ENCODE measurements at places on chromosomes 7 and 10.

DNA sequence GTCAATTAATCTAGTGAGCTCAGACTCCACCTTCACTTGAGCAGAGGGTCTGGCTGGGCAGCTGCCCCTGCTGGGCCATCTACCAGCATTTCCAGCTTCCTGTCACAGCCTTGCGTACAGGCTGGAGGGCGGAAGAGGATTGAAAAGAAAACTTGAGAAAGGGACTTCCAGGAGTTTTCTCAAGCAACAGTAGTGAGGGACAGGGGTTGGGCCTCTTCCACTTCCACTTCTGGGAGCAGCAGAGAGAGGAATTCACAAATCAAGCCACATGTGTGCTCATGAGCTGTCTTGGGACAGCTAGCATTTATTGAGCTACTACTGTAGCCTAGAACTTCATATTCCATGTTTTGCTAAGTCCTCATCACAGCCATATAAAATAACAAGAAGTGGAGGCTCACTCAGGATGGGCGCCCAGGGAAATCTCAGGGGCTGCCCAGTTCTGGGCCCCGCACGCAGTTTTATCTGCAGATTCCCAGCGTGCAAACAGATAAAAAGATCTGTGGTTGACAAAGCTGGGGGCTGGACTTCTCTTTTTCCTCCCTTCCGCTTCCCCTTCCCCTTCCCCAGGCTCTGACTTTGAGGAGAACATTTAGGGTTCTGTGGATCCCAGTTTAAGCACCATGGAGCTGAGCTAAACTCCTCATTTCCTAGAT, 135.8 kb downstream of the RGS10 start:
- peak; percentile 81 for DNase-seq

GRCh38 chr7:106418094-106418493, 133.3 kb upstream of the NAMPT start:
- peak; percentile 81 for DNase-seq

- no peak for DNase-seq
These were observed 86.5 kb downstream of the FOXL3 start for GRCh38 chr7:376306-377079.

DNA sequence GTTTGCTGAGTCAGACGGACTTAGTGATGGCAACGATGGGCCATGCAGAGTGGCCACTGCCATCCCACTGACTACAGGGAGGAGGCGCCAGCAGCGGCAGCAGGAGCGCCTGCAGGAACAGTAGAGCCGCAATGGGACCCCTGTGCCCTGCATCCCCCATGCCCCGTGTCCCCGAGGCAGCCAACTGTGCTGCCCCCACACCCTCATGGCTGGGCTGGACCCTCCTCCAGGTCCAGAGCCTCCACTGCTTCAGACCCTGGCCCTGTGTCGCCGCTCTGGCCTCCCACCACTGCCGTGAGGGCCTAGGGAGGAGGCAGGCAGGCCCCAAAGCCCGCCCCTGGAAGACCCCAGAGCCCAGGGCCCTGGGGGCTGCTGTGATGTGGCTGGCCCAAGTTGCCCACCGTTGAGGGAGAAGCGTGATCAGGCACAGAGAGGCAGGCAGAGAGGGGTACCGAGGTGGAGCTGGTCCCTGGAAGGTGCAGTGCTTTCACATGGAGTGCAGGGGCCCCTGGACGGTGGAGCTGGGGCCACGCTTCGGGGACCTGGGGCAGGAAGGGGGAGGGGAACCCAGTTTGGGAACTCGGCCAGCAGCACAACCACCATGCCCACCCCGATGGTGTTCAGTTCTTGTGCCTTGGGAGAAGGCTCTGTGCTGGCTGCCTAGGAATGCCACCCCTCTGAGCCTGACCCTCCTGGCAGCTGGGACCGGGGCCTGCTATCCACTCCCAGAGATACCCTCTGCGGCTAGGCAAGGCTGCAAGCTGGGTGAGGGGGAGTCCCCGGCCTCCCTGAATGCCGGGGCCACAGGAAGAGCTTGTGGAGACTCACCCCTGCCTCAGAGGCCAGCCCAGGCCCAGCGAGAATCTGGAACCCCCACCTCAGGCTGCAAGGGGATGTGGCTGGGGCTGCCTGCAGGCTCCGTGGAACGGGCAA, 32.6 kb downstream of the DKK1 start:
- DNase-seq = no peak

- DNase-seq = peak; percentile 38
These were observed 64.9 kb upstream of the C1QL3 start for GRCh38 chr10:16586358-16587138.

- DNase-seq = no peak
These were observed 18.5 kb downstream of the ZC3HC1 start for GRCh38 chr7:130032698-130033097.

DNA sequence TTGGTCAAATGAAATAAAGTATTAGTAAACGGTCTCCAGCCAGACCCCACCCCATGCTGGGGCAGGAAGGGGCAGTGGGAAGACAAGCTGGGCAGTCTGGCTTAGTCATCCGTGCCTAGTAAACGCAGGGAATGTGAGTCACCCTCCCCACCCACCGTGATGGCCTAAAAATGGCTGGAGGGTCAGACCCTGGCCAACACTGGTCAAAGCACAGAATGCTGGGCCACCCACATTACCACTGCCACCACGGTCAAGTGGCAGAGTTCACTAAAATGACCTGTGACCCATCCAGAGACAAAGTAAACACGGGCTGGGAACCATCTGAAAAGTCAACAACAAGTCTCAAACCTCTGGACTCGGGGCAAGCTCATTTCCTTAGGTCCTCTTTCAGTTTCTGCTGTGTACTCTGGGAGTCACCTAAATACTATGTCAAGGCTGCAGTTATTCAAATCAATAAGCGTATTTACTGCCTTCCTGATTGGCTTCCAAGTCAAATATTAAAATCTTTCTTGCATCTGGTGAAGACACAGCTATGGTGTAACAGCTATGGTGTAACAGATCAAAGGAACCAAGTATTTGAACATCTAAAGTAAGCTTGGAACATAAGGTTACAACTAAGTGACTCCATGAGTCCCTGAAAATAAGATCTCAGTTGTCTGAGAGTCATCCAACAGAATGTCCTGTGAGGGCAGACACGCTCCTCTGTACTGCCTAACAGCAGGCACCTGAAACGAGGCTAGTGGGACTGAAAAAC, 3.0 kb downstream of the ZFAND2A start:
- peak; percentile 63 for DNase-seq

DNA sequence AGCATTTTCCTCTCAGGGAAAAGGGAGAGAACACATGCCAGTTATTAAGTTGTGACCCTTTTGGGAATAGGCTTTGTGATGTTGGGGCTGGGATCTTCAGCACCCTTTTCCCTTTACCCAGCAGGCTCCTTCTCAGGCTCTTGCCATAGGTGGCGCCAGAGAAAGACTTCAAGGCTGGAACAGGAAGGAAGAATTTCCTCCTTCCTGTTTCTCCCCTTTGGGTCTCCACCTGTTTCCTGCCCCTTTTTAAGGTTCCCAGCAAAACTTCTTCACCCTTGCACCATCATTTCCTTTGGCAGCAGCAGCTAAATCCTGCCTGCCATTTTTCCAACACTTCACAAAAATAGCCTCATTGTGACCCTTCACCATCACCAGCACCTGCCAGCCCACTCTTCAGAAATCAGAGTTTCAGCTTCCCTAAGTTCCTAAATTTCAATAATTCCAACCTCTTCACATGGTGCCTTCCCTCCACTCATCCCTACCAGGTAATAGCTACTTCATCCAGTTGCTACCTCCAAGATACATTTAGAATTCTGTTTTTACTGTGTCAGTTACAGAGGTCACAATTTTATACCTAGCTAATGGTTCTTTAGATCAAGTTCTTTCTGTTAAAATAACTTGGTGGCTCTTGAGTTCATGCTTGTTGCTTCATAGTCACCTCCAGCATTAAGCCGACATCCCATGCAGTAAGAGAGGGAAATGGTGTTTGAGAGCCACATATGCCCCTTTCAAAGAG, 22.4 kb upstream of the FOXK1 start:
- peak; percentile 37 for DNase-seq

GRCh38 chr10:72329290-72330068, 25.2 kb downstream of the DNAJB12 start:
- DNase-seq = no peak

DNA sequence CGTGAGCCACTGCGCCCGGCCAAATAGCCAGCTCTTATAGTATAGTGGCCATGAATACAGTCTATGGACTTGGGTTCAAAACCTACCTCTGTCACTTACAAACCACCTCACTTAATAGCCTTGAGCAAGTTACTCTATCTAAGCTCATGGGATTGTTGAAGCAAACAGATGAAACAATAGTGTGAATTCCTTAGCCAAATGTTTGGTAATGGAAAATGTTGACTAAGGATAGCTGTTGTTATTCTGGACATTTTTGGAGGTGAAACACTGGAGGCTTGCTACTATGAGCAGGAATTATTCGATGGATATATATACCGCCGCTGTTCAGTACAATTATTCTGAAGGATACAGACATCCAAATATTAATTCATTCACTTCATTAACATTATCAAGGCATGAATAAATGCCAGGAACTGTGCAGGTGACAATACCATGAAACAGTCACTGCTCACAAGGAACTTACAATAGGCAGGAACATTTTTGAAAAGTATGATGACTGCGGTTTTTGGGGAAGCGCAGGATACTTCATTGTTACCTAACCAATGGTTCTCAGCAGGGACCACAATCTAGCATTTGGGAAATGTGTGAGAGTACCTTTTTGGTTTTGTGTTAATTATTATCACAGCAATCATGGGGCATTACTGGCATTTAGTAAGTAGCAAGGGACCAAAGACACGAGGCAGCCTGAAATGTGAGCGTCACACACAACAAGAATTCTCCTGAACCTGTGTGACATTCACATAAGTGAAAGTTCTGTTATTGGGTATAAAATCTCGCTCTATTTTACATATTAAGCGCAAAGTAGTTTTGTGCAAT, 55.7 kb downstream of the CUBN start:
- DNase-seq = no peak

DNA sequence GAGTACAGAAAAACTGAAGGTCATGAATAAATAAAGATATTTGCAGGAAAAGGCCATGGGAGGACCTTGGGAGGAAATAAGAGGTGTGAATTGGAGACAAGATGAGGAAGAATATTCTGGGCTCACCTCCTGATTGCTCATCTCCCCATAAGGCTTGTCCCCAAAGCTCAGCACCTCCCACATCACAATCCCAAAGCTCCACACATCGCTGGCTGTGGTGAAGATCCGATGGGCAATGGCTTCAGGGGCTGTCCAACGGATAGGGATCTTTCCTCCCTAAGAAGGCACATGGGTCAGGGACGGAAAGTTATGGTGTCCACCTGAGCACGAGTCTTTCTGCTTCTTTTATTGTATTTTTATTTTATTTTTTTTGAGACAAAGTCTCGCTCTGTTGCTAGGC, 12.9 kb downstream of the ZYX start:
- no peak for DNase-seq

DNA sequence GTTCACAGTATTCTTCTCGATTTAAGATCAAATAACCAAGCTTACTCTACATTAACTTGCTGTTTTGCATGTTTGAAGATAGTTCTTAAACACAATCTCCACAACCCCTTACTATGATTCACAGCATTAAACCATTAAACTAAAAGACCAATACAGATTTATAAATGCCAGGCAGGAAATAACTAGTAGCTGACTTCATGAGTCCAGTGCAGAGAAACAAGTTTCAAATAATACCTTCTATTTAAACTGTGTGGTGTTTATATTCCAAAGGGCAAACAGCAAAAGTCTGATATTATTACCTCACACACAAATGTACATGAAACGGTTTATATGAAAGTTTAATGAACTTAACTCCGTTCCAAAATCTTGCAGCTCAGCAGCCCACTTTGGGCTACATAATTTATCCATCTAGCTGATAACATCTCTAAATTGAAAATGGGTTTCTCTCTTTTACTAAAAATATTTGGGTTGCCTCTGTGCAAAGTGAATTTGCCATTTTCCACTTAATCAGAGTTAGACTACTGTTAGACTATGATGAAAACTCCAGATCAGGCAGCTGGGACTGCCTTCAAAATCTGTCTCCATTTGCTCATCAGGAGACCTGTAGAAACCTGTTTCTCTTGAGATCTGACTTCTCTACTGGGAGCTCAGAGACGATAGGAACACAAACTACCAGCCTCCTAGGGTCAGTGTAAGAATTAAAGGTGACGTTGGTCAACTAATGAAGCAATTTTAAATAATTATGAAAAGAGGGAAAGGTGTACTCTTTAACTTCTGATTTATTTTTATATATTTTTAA, 287.3 kb downstream of the FZD1 start:
- no peak for DNase-seq

DNA sequence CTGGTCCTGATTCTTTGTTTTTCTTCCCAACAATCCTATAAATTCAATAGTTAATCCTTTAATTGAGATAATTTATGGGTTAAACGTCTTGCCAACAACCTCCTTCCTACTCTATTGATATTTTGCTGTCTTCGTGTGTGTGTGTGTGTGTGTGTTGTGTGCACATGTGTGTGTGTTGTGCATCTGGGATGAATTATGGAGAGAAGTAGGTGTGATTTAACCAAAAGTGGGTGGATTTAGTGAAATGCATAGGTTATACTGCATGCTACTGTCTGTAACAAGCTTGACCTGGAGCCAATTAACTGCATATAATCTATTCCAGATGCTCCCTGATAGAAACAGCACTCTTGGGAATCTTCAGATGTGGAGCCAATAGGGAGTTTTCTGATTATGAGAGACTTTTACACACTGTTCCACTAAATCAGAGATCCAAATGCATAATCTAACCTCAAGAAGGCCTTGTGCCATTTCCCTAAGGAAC, 61.2 kb downstream of the SEMA3D start:
- no peak for DNase-seq

DNA sequence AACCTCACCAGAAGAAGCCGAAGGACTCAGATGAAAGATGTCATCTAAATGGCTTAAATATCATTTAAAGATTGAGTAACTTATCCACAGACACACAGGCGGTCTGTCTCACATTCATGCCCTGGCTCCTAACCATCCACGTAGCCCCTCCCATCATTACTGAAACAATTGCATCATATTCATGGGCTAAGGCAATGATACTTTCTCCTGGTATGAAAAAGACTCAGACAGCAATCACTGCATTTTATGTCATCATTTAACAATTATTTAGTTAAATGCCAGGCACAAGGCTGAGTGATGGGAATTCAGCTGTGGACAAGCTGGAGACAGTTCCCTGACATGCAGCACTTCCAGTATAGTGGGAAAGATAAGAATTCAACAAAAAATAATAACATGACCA, 11.2 kb upstream of the TECTB start:
- DNase-seq = no peak

GRCh38 chr10:60611291-60611747, 167.0 kb upstream of the CDK1 start:
- DNase-seq = no peak

GRCh38 chr7:143381427-143382125, 431 bp downstream of the ZYX start:
- no peak for DNase-seq
